ENCODE measurements at places on chromosomes 5 and 9.

- no peak for DNase-seq
Observed at GRCh38 chr9:123399803-123400378, 43.9 kb downstream of the CRB2 start.

- DNase-seq: no peak
Observed at GRCh38 chr5:15692706-15693381, 192.9 kb downstream of the FBXL7 start.

- DNase-seq: no peak
Observed at GRCh38 chr5:39121315-39121714, 47.1 kb upstream of the RICTOR start.

- DNase-seq: no peak
Observed at GRCh38 chr5:169181814-169182213, 119.1 kb downstream of the SLIT3 start.

DNA sequence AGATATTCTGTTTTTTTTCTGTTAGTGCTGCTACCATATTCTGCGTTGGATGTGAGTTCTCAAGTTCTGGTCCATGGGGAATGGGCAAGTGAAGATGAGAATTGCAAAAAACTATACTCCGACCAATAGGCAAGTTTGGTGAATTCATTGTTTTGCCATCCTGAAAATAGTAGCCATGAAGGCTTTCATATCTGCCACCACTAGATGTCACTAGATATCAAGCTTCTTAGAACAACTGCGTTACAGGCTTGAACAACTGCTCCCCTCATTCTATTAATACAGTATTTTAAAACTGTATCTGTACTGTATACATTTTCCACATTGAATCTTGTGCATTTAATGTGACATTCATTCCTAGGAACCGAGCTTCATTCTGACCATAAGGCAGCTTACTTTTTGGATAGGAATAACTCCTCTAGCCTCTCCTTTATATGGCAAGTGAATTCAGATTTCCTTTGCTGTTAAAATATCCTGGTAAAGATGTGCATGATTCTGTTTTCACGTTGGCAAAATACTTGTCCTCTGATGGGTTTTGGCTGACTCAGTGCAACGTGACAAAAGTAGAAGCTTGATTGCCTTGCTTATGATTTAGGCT lies 163.6 kb downstream of the SREK1 start:
- no peak for DNase-seq

DNA sequence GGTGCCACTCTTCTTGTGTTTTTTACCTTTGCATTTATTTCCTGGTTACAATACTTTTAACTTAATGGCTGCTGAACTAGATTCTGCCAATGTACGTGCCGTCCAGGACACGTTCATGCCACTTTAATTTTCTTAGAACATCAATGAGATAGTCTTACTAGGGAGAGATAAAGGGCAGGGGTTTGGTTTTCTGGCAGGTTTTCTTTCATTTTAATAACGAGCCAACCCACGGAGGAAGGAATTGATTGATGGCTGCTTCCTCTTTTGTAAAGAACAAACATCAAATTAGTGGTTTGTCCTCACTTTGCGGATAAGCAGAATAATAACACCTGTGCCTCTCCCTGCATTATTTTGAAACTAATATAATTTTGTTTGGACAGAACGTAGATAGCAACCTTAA lies 135.7 kb downstream of the DOCK8 start:
- no peak for DNase-seq

- DNase-seq: no peak
Observed at GRCh38 chr9:123697686-123698085, 232.2 kb downstream of the DENND1A start.

- no peak for DNase-seq
Observed at GRCh38 chr9:91839926-91840465, 110.0 kb downstream of the ROR2 start.

GRCh38 chr9:137785704-137786161 lies 91.8 kb upstream of the CACNA1B start:
- no peak for DNase-seq

DNA sequence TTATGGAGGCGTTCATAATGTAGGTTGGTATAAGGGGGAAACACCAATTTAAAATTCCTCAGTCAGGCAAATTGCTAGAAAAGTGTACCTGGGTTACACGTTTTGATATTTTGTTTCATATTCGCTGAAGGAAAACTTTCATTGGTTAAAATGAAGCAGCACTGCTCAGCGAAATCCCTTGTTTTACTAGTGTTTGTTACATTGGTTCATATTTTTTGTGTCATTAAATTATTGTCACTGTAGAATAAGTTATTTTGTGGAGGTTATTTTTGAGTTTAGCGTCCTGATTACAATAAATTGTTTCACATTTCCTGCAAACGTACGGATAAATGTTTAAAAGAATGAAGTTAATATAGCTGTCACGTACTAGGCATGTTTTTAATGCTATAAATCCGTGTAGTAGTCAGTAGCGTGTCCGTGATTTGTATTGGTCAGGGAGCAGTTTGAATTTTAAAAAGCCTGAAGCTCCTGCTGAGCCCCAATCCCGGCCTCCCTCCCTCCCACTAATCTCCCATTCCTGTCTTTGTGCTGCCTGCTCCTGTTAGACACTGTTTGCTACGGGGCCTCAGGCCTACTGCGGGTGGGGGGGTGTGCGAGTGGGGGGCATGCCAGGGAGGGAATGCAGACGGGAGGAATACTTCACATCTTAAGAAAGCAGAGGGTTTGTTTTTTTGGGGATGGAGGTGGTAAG lies 2.0 kb downstream of the NIPBL start:
- DNase-seq: no peak

DNA sequence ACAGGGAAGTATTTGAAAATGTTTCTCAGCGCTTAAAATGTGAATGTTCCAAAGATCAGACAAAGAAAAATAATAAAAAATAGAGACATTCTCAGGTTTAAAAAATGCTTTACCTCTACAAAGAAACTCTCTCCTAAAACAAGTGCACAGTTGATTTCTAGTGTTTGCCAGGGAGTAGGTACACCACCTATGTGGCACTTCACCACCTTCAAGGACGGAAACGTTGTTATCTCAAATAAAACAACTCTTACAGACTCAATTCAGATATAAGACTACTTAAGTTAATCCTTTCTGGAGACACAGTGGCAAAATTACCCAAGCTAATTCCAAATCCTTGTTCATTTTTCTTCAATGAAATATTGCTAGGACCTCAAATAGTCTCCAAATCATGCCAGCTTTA lies 286.4 kb upstream of the ISL1 start:
- no peak for DNase-seq

DNA sequence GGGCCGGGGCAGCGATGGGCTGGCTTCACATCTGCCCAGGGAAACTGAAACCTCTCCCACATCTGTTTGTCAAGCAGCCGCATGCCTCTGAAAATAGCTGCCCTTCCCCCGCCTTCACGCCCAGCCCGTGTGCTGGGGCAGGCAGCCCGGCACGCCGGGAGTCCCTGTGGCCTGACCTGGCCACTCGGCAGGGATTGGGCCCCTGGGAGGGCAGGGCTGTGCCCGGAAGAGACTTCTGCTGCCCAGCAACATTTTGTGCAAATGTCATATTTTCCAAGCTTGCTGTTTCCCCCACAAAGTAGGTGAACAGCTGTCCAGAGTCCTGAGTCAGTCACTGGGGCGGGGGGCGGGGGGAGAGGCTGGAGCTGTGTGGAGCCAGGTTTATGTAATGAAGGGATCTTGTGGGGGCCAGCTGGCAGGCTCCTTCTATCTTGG lies 8.2 kb downstream of the COL27A1 start:
- peak; percentile 36 for DNase-seq

- no peak for DNase-seq
Observed at GRCh38 chr9:93292288-93292615, 108.3 kb downstream of the WNK2 start.

- DNase-seq: no peak
Observed at GRCh38 chr5:135039271-135040033, 5.4 kb upstream of the PITX1 start.

DNA sequence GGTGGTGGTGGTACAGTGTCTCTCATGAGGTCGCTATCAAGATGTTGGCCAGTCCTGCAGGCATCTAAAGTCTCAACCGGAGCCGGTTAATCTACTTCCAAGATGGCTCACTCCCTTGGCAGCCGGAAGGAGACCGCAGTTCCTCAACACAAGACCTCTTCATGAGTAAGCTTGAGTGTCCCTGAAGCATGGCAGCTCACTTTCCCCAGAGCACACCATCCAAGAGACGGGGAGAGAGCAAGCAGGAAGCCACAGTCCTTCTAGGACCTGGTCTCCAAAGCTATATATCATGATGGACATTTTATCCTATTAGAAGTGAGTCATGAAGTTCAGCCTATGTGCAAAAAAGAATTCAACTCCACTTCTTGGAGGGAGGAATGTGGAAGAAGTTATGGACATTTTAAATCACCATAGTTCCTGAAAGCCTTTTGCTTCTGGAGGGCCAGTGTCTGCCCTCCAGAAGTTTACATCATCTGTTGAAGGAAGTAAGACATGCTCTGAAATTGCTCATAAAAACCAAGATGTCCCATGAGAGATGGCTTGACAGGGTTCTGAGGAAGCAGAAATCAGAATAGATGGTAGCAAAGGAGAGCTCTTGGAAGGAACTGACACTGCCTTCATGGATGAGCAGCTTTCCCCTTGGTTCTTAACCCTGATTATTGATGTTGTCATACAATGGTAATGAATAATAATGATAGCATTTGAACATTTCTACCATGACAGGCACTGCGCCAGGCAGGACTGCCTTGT lies 21.3 kb downstream of the GALNT10 start:
- DNase-seq: no peak

DNA sequence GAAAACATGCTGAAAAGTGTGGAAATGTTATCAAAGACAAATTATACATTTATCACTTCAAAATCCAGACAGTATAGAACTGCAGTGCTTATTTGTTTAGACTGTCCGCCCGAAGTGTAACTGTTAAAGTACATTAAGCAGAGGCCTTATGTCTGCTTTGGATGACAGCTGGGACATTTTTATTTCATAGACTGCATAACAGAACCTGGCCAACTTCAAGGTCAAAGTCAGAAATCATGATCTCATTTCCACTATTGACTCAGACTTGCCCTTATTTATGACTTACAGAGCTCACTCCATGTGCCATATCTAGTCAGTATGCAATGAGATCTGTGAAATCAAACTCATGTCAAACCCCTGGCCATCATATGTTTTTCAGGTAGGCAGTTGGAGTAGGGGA lies 87.7 kb downstream of the RAB3C start:
- DNase-seq: no peak

DNA sequence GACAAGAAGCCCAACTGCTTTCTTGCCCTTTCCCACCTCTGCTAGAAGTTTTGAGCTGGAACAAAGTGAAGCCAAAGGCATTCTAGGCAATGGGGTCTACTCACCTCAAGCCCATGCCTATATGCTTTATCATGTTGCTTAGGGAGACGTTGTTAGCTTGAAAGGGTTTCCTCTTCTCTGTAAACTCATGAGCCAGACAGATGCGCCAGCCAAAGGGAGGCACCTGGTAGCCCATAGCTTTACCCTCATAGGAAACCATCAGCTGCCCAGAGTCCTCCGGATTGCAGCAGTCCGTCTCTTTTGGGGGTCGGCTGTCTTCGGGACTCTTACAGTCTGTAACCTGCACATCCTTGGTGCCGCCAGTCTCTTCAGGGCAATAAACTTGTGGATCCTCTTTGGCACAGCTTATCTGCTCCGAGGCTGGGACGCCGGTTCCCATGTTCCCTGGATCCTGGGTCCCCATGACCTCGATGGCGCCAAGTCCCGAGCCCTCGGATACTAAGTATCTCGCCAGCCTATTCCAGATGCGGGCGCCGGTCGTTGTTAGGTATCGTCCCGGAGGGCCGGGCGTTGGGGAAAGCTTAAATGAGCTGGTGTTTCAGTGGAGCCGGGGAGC lies 678 bp downstream of the GBA2 start:
- DNase-seq: no peak

DNA sequence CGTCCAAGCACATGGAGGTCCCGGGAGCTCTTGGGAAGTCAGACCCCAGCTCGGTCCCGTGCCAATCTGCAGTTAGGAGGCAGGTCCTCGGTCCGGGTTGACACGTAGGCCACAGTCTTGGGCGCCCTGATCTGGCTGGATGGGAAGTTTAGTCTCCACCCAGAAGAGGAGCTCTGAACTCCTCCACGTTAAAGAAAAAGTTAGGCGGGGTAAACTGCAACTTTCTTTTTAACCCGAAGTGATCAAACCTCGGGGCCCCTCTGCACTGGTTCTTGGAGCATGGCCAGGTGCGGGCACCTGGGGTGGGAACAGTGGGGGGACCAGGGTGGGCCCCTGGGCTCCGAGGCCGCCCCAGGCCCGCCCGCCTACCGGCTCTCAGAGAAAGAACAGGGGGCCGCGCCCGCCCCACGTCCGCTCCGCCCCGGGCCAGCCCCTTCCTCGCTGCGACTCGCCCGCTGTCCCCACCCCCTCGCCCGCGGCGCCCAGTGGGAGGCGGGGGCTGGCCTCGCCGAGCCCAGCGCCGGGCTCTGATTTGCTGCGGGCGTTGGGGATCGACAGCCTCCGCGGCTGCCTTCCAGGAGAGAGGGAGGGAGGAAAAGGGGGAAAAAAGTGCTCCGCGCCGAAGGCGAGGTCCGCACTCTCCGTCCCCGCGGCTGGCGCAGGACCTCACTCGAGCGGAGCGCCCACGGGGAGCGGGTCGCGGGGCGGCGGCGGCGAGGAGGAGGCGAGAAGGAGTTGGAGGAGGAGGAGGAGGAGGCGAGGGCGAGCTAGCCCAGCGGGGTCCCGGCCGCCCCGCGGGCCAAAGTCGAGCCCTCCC lies at the start of gene COL5A1:
Gene COL5A1, plus strand, starts transcription at position 631 of the 817 bp plus-strand sequence. CDS start 385 bp downstream, outside the sequence.
- DNase-seq: no peak

DNA sequence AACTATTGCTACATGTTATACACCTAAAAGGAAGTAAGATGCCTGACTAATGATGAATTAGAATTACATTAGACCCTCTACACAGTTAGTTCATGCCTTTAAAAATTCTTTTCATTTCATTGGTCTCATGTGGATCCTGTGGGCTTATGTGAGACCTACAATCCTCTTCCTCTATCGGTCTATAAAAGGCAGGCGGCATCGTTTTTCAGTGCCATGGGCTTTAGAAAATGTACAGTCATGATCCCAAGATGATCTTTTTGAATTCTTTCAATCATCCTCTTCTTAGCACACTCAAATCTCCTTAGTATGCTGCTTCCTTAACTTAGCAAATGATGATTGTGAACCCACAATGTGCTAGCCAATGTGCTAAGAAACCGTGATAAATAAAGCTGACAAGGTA lies 193.9 kb downstream of the ZNF608 start:
- DNase-seq: no peak
